ENCODE measurements at places on chromosomes 2 and 18.
A peak's percentile ranks its signal among the peaks of the same experiment; 100 is the strongest.

- no peak for DNase-seq
- H3K27me3 ChIP-seq = peaks cover 43% of the 10 kb centered on the region
- no peaks in the 10 kb centered on the region for H3K36me3 ChIP-seq
- peaks cover 6% of the 10 kb centered on the region for H3K4me1 ChIP-seq
These were observed 220.3 kb downstream of the BCL2 start for GRCh38 chr18:63099091-63099840.

DNA sequence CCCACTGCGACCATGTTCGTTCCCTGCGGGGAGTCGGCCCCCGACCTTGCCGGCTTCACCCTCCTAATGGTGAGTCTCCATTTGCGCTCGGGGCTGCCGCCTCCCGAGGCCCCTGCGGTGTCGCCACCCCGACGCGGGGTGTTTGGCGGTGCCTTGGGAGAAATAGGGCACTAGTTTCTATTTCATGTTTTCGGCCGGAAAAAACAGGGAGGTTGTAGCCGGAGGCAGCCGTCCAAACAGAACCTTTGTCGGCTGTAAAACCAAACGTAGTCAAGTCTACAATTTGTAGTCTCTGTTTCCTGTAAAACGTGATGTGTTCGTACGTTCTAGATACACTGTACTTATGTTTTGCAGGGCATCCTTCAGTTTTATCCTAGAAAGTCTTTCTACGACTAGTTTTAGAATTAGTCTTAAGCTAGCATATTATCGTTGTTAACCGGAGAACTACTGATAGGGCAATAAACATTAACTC is 290 bp downstream of the PSMG2 start:
- DNase-seq = no peak
- H3K36me3 ChIP-seq = peaks cover 36% of the 10 kb centered on the region
- H3K4me3 ChIP-seq = peak overlapping the region; percentile 90
- peak overlapping the region; percentile 80 for H3K27ac ChIP-seq

DNA sequence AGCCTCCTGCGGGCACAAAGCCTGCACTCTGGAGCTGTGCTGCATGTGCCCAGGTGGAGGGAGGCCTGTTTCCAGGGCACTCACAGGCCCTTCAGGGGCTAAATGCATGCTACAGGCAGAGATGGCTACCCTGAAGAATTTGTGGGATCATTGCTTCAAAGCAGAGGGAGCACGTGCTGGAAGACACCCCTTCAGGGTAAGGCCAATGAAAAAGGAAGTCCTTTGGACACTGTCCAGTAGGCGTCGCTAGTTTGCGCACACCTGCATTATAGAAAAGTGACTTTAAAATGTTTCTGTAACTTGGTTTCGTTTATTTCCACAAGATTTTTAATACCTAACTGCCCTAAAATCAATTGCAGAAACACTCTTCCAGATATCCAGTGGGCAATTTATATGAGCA is 325.3 kb downstream of the ZNF516 start:
- no peaks in the 10 kb centered on the region for H3K4me1 ChIP-seq
- H3K36me3 ChIP-seq = no peaks in the 10 kb centered on the region
- no peak overlapping the region for H3K4me3 ChIP-seq
- no peaks in the 10 kb centered on the region for H3K27me3 ChIP-seq
- H3K27ac ChIP-seq = no peak overlapping the region

GRCh38 chr18:56890632-56891031 is 239.5 kb downstream of the WDR7 start:
- H3K27ac ChIP-seq = peak overlapping the region; percentile 95
- H3K36me3 ChIP-seq = no peaks in the 10 kb centered on the region
- DNase-seq = peak; percentile 78
- H3K4me3 ChIP-seq = no peak overlapping the region
- H3K27me3 ChIP-seq = no peaks in the 10 kb centered on the region

DNA sequence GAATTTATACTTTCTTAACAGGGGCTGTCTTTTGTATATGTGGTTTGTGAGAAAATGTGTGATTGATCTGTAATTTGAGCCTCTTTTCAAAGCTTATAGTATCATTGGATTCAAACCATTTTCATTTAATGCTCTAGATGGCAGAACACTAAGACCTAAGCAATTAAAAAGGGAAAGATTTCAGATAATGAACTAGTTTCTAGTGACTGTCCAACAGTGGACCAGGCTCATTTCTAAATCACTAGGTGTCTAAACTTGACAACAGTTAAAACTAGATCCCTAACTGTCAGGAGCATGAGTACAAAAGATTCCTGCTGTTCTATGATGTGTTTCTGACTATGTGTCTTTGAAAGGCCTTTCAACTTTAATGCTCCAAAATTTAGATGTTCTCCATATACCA is 54.6 kb downstream of the ANKRD44 start:
- peak overlapping the region; percentile 60 for H3K4me3 ChIP-seq
- peaks cover 4% of the 10 kb centered on the region for H3K4me1 ChIP-seq
- no peak for DNase-seq
- H3K27me3 ChIP-seq = no peaks in the 10 kb centered on the region
- H3K27ac ChIP-seq = no peak overlapping the region

- no peaks in the 10 kb centered on the region for H3K27me3 ChIP-seq
- no peak for DNase-seq
- no peaks in the 10 kb centered on the region for H3K36me3 ChIP-seq
These were observed 115.8 kb upstream of the FSHR start for GRCh38 chr2:49270091-49270490.

DNA sequence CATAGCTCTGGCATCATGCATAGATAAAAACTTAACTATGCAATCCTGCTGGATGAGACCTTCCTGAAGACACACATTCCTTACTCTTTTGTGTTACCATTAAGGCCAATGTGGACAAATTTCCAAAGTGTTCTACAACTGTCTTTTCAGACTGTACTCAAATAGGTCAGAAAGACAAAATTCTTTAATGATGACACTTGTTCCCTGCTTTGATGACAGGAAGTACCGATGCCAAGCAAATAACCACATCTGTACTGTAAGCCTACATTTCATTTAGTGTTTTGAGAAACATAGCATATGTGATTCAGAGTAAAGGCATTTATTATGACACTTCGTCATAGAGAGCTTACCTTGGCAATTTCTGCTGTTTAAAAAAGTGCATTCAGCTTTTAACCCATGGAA is 55.0 kb downstream of the PMAIP1 start:
- no peaks in the 10 kb centered on the region for H3K27me3 ChIP-seq
- DNase-seq = peak; percentile 25
- no peak overlapping the region for H3K27ac ChIP-seq

- peaks cover 3% of the 10 kb centered on the region for H3K4me1 ChIP-seq
- no peaks in the 10 kb centered on the region for H3K27me3 ChIP-seq
- no peak overlapping the region for H3K4me3 ChIP-seq
- no peaks in the 10 kb centered on the region for H3K36me3 ChIP-seq
These were observed 534.6 kb downstream of the TNS1 start for GRCh38 chr2:217468042-217468830.

GRCh38 chr2:168272225-168272624 is 24.8 kb upstream of the STK39 start:
- no peak for DNase-seq
- H3K4me3 ChIP-seq = no peak overlapping the region
- no peaks in the 10 kb centered on the region for H3K36me3 ChIP-seq
- H3K27me3 ChIP-seq = no peaks in the 10 kb centered on the region

DNA sequence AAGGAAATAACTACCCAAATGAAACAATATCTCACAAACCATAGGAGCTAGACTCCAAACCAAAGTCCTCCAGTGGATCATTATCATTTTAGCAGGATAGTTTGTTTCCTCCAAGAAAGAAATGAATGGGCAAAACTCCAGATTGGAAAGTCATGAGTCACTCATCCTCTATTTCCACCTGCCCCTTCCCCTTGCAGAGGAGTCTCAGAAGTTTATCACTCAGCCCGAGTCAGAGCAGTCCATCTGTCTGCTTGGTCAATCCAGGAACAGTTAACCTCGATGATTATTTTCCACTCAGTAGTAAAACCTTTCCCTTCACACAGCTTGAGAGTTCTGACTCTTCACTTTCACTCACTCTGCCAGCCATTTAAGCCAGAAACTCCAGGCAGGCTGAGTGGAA is 462.2 kb downstream of the BCL11A start:
- DNase-seq = no peak
- no peak overlapping the region for H3K27ac ChIP-seq
- no peaks in the 10 kb centered on the region for H3K4me1 ChIP-seq
- no peaks in the 10 kb centered on the region for H3K36me3 ChIP-seq
- no peaks in the 10 kb centered on the region for H3K27me3 ChIP-seq
- H3K4me3 ChIP-seq = no peak overlapping the region

- H3K4me1 ChIP-seq = no peaks in the 10 kb centered on the region
- H3K27me3 ChIP-seq = no peaks in the 10 kb centered on the region
- peaks cover 18% of the 10 kb centered on the region for H3K36me3 ChIP-seq
- DNase-seq = no peak
- H3K27ac ChIP-seq = no peak overlapping the region
These were observed 28.4 kb downstream of the CFLAR start for GRCh38 chr2:201144101-201145051.

- no peak overlapping the region for H3K4me3 ChIP-seq
- peaks cover 16% of the 10 kb centered on the region for H3K4me1 ChIP-seq
- no peaks in the 10 kb centered on the region for H3K36me3 ChIP-seq
- no peak overlapping the region for H3K27ac ChIP-seq
- no peak for DNase-seq
These were observed 115.5 kb downstream of the KCTD1 start for GRCh38 chr18:26432651-26433424.

DNA sequence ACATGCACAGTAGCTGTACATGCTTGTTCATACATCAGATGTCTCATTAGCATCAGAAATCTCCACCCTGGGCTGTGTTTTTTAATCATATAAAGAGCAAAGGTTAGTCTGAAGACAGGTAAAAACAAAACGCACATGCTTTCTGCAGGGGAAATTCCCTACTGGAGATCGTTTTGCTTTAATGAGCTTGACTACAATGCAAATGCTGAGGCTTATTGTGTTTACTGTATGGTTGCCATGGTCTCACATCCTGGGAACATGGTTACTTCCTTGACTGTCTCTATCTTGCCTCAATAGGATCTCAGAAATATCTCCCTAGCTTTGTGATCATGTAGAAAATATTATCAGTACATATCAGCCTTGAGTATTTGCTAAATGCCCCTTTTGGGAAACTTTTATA is 336.5 kb upstream of the TFPI start:
- no peaks in the 10 kb centered on the region for H3K36me3 ChIP-seq
- no peak for DNase-seq
- H3K27ac ChIP-seq = no peak overlapping the region
- H3K27me3 ChIP-seq = no peaks in the 10 kb centered on the region
- no peak overlapping the region for H3K4me3 ChIP-seq

- no peak for DNase-seq
- H3K27me3 ChIP-seq = no peaks in the 10 kb centered on the region
- no peak overlapping the region for H3K27ac ChIP-seq
- H3K4me3 ChIP-seq = no peak overlapping the region
These were observed 76.1 kb upstream of the SMIM21 start for GRCh38 chr18:75503615-75504014.

GRCh38 chr18:78991446-78991845 is 11.8 kb downstream of the SALL3 start:
- H3K27ac ChIP-seq = no peak overlapping the region
- H3K27me3 ChIP-seq = peaks cover 7% of the 10 kb centered on the region
- peaks cover 2% of the 10 kb centered on the region for H3K4me1 ChIP-seq
- no peak for DNase-seq

Measured in mesenchymal stem cell (in vitro differentiated cells and primary cell).